Tongue (tissue), 3 donors: ENCODE measurements at places on chromosomes 6 and 20. TPM values are rescaled to one million over a fixed set of nuclear protein-coding genes. Genes with fewer than 3 reads are reported as not detected.

Gene SLC12A5
- total RNA-seq: 0.21 TPM

Gene POU3F2
- 0.41 TPM for total RNA-seq

Gene DDO
- total RNA-seq: 6.6 TPM

Gene APOM
- total RNA-seq: not detected
